ENCODE measurements at places on chromosomes 5 and 9.
A peak's percentile ranks its signal among the peaks of the same experiment; 100 is the strongest.

DNA sequence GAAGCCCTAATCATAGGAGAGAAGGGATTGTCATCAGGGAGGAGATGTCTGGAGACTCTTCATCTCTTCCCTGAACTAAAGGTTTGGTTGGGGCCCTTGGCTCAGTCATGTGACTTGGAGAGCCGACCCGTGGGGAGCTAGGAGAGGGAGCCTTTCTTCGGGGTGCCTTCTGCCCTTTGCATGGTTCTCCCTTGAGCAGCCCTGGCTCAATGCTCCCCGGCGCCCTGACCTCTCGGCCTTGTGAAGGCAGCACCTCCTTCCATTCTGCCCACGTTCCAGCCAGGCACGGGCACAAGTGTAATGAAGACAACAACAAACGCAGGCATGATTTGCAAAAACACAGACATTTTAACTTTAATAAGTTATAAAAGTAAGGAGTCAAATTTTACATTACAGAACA lies 50.4 kb downstream of the ZNF354C start:
- DNase-seq: no peak

DNA sequence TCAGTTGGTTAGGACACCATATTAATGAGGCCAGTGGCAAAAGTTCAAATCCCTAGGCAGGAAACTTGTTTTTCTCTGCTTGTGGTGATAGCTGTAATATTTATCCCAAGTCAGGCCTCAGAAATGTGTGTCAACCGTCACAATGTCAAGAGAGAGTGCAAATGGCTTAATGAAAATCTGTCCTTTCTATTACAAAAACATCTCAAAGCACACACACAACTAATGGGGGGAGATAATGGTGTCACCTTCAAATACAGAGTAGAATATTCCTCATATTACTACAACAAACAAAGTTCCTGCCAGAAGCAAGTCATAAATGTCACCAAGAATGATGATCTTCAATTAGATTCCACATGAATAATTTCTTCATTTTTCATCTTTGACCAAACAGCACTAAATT lies 127.2 kb upstream of the MARCHF11 start:
- no peak for DNase-seq

DNA sequence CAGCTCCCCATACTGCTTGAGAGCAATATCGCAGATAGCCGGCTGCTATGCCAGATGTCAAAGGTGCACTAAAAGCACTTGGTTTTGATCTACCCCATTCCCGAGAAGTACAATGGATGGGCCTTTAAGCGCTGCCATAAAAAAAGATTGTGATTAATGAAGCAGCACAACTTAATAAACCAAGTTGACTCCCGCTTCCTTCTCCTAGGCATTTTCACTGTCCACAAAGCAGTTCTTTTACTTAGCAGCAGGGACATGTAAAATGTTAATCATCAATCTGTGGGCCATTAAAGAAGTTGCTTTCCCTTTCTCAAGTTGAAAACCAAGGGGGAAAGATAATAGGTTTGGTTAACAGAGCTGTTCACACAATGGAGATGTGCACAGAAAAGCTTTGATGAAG lies 176.4 kb downstream of the TRPM6 start:
- DNase-seq: no peak

DNA sequence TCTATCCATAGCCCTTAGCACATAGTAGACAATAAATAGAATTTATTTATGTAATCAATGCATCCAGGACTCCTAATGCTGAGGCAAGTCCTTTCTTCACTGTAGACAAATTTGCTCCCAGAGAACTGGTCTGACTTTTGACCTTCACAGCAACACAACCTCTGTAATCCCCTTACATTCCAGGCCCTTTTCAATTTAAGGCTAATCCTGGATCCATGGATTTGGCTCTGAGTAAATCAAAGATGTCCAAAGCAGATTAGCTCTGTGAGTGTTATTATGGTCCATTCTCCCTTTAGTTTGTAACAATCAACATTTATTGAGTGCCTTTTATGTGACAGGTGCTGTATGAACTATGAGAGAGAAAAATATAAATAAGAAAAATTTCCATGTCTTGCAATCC lies 27.4 kb upstream of the TMC1 start:
- no peak for DNase-seq

- no peak for DNase-seq
These were observed 10.3 kb downstream of the IDNK start for GRCh38 chr9:83633255-83633654.

- DNase-seq: no peak
These were observed 36.5 kb downstream of the SERINC5 start for GRCh38 chr5:80219391-80219790.

- no peak for DNase-seq
These were observed 21.7 kb downstream of the FUBP3 start for GRCh38 chr9:130601100-130601499.

- no peak for DNase-seq
These were observed 113.1 kb downstream of the JMY start for GRCh38 chr5:79349047-79349446.

GRCh38 chr5:137075163-137075970 lies 423.8 kb downstream of the SPOCK1 start:
- DNase-seq: peak; percentile 26

GRCh38 chr9:12972608-12973589 lies 198.1 kb downstream of the LURAP1L start:
- DNase-seq: no peak

GRCh38 chr9:113547501-113547900 lies 84.0 kb downstream of the RGS3 start:
- no peak for DNase-seq

- DNase-seq: no peak
These were observed 8.9 kb upstream of the PKD2L2 start for GRCh38 chr5:137880313-137880712.

DNA sequence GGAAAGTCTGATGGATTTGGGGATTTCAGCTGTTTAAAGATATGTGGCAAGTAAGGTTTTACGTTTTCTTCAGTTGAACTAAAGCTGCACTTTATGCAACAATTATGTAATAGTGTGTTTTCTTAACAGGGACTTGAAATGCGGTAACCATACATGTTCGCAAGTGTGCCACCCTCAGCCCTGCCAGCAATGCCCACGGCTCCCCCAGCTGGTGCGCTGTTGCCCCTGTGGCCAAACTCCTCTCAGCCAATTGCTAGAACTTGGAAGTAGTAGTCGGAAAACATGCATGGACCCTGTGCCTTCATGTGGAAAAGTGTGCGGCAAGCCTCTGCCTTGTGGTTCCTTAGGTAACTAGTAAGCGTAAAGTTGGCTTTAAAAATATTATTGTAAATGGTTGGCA lies 28.5 kb downstream of the NFX1 start:
- DNase-seq: no peak

GRCh38 chr9:134553061-134553891 lies 88.3 kb upstream of the COL5A1 start:
- DNase-seq: no peak

DNA sequence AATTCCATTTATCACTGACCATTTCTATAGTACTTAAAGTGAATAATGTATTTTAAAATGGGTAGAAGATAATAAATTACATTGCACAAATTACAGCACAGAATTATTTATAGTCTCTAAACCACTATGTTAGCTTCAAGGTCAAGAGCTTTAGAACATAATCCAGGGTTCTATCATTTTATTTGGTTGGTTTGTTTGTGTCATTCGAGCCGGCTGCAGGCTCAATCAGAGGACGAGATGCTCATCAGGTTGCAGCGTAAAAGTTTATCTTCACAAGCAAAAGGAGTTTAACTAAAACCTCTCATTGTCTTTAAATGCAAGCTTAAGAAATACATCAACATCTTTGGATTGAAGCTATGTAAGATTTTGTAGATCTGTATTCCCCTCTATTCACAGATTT lies 523.8 kb downstream of the EFNA5 start:
- DNase-seq: no peak

DNA sequence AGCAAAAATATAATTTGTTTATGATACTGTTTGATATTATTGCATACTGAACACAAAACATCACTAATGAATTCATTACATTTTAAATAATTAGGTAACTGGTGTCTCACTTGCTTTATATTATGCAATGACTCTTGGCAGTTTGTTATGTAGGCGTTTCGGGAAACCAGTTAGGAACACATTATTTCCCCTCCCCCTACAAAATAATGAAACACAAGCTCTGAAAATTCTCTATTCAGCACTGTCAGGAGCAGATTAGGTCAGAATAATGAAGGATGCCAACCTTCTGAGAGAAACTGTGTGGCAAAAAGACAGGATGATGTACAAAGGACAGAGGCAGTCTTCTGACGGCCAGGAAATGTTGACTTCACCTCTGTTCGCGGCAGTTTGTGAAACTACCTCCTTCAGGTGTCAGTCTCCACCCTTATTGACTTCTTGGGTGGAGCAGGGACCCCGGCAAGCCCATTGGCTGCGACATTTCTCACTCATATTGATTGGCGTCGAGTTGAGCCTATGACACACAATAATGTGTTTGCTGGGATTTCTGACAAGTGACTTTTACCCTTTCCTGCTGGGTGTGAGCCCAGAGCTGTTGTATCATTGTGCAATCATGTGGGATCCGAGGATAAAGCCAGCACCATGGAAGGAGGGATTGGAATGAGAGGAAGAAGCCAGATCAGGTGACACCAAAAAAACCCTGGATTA lies 33.9 kb downstream of the SH3PXD2B start:
- no peak for DNase-seq

DNA sequence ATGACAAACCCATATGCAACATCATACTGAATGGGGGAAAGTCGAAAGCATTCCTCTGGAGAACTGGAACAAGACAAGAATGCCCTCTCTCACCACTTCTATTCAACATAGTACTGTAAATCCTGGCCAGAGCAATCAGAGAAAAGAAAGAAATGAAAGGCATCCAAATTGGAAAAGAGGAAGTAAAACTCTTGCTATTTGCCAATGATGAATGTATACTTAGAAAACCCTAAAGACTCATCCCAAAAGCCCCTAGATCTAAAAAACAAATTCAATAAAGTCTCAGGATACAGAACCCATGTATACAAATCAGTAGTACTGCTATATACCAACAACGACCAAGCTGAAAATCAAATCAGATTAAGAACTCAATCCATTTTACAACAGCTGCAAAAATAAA lies 66.9 kb downstream of the SPATA31C2 start:
- DNase-seq: no peak

DNA sequence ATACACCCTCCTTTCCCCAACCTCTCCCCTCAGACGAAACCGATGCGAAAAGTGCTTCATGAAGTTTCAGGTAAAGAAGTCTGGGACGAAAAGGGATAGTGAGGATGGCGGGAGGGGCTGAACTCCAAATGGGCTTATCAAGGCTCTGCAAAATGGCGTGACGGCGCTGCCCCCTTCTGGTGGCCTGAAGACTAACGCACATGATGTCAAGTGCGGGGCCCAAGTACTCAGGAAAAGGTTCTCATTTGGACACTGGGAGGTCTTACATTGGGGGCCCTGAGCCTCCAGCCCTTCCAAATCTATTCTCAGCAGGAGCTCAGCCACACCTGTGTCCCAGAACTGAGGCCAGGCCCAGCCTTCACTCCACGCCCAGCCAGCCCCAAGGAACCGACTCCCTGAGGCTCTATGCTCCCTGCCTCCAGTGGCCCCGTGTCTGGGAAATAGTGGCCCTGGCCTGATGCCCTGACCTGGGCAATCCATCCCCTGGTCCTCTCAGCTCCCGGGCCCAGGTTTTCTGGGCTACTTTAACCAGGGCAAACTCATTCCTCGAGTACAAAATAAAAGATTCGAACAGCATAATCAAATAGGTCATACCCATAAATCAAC lies 119.9 kb downstream of the KCNIP1 start:
- no peak for DNase-seq

- DNase-seq: no peak
These were observed 466.8 kb upstream of the TLE4 start for GRCh38 chr9:79104951-79105350.

GRCh38 chr9:117470902-117471301 lies 56.0 kb upstream of the ASTN2 start:
- no peak for DNase-seq

GRCh38 chr5:14440223-14440581 lies 141.4 kb upstream of the OTULINL start:
- no peak for DNase-seq

DNA sequence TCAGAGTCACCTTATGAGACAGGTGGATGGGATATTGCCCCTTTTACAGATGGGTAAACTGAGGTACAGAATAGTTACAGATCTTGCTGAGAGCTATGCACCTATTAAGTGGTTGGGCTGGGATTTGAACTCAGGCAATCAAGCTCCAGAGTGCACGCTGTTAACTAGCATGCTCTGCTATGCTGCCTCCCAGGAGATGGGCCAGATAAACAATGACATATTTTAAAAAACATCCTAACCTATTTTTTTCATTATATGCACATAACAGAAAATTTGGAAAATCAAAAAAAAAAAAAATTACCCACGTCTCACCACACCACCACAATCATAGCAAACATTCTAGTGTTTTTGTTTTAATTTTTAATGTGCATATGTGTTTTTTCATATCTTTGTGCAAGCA lies 123.4 kb upstream of the STC2 start:
- no peak for DNase-seq

DNA sequence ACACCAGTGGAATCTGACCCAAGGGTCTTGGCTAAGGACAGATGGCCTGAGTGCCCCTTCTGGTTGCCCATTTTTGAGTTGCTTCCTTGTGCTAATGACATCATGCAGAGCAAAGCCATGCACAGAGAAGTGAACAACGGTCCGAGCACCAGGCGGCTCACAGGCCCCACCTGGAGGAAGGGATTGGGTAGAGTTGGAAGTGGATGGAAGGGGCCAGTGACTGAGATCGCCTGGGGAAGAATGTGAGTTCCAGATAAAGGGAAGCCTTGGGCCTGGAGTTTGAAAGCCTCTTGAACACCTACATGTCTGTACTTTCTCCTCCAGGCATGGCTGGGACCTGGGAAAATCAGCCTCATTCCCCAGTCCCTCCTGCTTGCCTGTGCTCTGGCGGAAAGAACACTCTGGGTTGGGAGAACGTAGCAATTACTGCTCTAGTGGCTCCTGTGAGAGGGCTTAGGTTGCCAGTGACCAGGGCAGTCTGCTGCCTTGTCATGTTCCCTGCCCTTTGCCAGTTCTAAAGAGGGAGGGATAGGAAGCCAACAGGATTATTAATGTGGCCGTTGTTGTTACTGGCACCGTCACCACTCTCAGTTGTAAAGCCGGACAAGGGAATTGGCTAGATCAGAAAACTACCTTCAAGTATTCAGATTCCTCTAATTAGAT lies 62.5 kb upstream of the PTPN3 start:
- DNase-seq: no peak

DNA sequence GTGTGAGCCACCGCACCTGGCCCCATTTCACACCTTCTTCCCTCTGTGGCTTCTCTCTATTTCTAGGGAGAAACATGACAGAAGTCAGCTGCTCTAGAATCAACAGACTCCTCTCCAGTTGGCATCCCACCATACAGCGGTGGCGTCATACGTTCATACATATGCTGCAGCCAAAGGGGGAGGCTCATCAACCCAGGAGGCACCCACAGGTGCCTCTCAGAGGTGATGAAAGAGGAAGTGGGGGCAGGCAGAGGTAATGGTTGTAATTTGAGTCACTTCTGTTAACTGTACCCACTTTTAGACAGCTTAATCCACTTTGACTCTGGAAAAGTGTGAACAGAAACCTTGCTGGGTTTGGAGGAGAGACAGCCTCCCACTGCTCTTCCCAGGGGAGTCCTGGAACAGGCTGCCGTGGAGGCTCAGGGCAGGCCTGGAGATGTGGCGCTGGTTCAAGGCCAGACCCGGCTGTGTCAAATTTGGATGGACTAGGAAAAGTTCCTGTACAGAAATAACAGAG lies 47.3 kb upstream of the SUB1 start:
- peak; percentile 40 for DNase-seq

- peak; percentile 42 for DNase-seq
These were observed 831 bp downstream of the INPP5E start for GRCh38 chr9:136438548-136439480.
